ENCODE measurements at places on chromosomes 5 and 9.

DNA sequence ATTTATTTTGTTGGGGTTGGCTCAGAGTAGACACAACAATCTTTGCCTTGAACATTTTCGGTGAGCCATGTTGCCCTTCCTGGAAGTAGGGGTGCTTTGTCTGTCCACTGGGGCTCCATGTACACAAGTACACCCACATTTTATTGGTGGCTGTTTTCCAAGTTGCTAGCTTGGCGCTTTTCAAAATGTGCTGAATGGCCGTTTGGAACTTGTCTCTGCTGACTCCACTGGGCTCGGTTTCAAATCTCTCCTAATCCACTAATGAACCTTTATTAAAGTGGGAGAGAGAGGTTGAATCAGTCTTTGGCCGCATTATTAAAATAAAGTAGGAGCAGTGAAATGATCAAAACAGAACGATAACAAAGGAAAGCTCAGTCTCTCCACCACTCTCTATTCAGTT is 64.6 kb upstream of the TAF11L2 start:
- H3K27ac ChIP-seq = no peak overlapping the region
- no peaks in the 10 kb centered on the region for H3K36me3 ChIP-seq
- H3K4me1 ChIP-seq = peaks cover 7% of the 10 kb centered on the region
- DNase-seq = no peak
- no peaks in the 10 kb centered on the region for H3K27me3 ChIP-seq
- no peak overlapping the region for H3K4me3 ChIP-seq

DNA sequence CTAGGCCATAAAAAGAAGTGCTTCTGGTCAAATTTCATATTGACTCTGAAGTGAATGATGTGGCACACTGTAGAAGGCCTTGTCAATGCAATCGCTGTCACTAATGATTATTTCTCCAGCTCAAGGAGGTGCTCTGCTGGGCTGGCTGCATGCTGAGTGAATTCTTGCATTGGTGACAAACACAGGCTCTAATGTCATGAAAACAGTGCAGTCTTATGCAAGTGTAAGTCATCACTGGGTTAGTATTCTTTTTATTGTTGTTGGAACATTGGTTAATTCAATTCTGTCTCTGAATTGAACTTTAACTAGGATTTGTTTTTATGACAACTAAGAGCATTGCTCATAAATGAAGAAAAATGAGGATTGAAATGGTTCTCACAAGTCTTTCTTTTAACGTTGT is 57.3 kb upstream of the CD180 start:
- H3K27ac ChIP-seq = no peak overlapping the region
- H3K4me3 ChIP-seq = no peak overlapping the region
- H3K27me3 ChIP-seq = no peaks in the 10 kb centered on the region
- no peaks in the 10 kb centered on the region for H3K36me3 ChIP-seq
- no peak for DNase-seq

DNA sequence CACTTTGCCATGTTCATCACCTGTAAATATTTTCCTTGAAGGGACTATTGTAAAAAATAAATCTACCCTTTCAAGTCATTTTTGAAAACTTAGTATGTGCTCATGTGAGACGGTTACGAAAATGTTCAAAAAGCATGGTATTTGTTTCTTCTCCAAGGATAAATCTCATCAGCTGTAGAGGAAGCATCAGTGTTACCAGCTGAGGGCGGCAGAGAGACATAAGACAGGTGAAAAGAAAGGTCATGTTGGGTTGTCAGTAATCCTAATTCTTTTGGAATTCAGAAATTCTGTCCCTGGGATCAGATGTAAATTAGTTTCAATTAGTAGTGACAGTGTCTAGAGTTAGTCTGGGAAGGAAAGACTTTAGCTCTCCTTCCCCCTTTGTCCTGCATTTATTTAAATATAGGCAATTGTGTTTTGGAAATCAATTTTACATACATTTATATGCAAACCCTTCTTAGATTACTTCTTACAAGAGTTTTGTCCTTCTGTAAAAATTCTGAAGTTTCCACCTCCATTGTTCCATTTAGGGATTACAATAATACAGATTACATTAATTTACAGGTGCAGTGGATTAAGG is 791.9 kb upstream of the CDH6 start:
- DNase-seq = peak; percentile 41
- H3K4me3 ChIP-seq = no peak overlapping the region
- no peaks in the 10 kb centered on the region for H3K27me3 ChIP-seq
- no peak overlapping the region for H3K27ac ChIP-seq

- H3K27ac ChIP-seq = no peak overlapping the region
- peaks cover 35% of the 10 kb centered on the region for H3K4me1 ChIP-seq
- H3K36me3 ChIP-seq = no peaks in the 10 kb centered on the region
- no peak overlapping the region for H3K4me3 ChIP-seq
- H3K27me3 ChIP-seq = no peaks in the 10 kb centered on the region
- DNase-seq = peak; percentile 65
These were observed 5.3 kb downstream of the SLC34A1 start for GRCh38 chr5:177389241-177390169.

DNA sequence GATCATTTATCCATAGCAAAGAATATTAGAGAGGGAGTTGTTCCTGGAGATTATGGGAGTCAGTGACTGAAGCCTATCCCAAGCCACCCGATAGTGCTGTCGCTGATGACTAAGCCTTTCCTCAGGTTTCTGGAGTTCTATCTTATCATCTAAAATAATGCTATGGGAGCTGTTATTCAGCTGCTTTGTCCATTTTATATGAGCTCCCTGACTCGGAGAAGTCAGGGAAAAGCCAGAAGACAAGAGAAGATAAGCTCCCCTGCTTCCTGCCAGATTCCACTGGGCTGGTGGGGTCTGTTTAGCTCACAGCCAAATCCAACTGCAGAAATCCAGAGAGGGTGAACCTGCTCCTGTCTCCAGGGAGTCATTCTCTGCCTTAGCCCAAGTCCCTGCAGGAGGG is 148.2 kb downstream of the DROSHA start:
- H3K4me1 ChIP-seq = no peaks in the 10 kb centered on the region
- no peak overlapping the region for H3K4me3 ChIP-seq
- no peaks in the 10 kb centered on the region for H3K27me3 ChIP-seq
- no peak overlapping the region for H3K27ac ChIP-seq
- no peak for DNase-seq

DNA sequence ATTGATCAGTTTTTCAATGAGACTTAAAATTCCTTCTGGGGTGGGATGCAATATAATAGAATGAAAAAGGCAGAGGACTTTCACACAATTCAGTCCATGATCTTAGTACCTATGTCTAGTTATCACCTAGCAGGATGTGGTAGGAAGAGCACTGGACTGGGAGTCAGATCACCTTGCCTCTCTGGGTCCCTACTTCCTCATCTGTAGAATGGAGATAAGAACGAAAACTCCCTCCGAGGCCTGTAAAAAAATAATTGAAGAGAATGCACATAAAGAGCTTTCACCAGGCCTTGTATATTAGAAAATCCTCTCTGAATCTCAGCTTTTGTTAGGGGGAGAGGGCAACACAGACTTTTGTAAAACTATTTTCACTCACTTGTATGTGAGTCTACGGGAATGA is 681 bp upstream of the TMEFF1 start:
- no peaks in the 10 kb centered on the region for H3K27me3 ChIP-seq
- no peaks in the 10 kb centered on the region for H3K4me1 ChIP-seq
- H3K27ac ChIP-seq = no peak overlapping the region
- no peaks in the 10 kb centered on the region for H3K36me3 ChIP-seq
- DNase-seq = no peak

GRCh38 chr9:76542360-76542759 is 83.4 kb downstream of the GCNT1 start:
- H3K27me3 ChIP-seq = no peaks in the 10 kb centered on the region
- peaks cover 10% of the 10 kb centered on the region for H3K4me1 ChIP-seq
- no peak overlapping the region for H3K27ac ChIP-seq
- no peak overlapping the region for H3K4me3 ChIP-seq

DNA sequence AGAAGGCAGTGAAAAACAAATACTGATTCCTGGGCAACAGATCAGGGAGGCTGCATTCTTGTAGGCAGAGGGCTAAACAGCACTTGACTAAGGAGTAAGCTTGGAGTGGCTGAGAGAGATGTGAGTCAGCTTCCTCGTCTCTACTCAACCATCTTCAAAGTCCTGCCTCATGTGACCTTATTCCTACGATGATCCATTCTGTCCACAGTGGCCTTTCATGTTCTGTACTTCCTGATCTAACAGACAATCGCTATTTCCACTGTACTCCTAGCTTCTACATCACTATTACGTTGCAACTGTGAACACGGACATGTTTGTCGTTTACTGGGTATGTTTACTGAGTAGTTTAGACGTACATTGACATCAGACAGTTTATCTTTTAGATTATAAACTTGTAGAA is 365.4 kb downstream of the ARL15 start:
- no peak overlapping the region for H3K27ac ChIP-seq
- H3K4me1 ChIP-seq = no peaks in the 10 kb centered on the region
- no peak overlapping the region for H3K4me3 ChIP-seq
- DNase-seq = no peak
- H3K36me3 ChIP-seq = no peaks in the 10 kb centered on the region

DNA sequence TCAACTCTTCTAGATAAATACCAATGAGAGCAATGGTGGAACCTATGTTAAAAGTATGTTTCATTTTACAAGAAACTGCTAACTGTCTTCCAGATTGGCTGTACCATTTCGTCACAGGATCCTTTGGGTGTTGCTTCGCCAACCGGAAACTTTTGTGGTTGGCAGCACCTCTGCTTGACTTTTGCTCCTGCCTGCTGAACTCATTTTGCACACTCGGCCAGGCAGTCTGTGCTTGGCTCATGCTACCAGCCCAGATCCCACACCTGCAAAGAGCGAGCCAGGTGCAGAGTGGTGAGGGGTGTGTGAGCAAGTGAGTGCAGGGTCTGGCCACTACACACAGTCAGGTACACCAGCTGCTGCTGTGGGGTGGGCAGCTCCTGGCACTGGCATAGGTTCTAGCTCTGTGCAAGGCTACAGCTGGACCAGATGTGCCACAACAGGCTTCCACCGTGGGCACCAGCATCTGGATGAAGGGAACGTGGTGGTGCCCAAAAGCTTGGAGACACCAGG is 422.3 kb downstream of the PRR16 start:
- no peak overlapping the region for H3K27ac ChIP-seq
- no peaks in the 10 kb centered on the region for H3K4me1 ChIP-seq
- no peaks in the 10 kb centered on the region for H3K27me3 ChIP-seq
- no peak for DNase-seq

GRCh38 chr9:105479846-105480245 is 32.0 kb downstream of the FSD1L start:
- 0 out of 2 replicates have a peak, but pooled peaks cover 2% of the 10 kb centered on the region for H3K27me3 ChIP-seq
- H3K27ac ChIP-seq = no peak overlapping the region
- H3K4me1 ChIP-seq = no peaks in the 10 kb centered on the region
- H3K36me3 ChIP-seq = no peaks in the 10 kb centered on the region

DNA sequence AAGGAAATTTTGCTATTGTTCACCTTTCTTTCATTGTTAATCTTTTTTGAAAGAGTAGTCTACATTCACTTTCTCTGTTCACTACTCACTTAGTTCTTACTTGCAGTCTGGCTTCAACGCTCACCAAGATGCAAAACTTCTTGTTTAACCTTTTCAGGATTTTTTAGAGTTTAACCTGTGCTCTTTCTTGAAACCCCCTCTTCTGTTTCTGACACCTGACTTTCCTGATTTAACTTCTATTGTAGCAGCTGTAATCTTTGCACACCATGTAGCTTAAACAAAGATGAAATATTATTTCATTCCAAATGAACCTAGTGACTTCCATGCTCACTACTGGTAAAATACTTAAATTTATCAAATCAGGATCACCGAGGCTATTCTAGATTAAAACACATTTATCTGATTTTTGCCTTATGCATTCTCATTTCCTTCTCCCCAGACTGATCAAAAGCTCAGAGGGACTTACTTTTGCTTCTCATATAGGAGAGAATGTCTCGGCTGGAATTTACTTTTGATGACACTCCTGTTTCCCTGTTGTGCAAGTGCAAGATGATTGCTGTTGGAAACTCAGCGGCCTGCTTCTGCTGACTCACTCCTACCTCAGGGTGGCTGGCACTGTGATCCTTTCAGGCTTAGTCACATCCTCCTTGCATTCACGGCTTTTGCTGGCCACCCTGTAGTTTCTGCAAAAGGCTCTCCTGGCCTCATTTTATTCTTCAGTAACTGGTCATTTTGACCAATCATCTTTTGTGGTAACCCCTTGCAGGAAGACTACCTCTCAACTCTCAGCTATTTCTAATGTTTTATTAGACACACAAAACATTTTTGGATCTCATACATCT is 109.3 kb upstream of the IFNE start:
- H3K4me1 ChIP-seq = no peaks in the 10 kb centered on the region
- H3K27ac ChIP-seq = no peak overlapping the region
- H3K27me3 ChIP-seq = no peaks in the 10 kb centered on the region

- H3K36me3 ChIP-seq = no peaks in the 10 kb centered on the region
- no peak for DNase-seq
- H3K27me3 ChIP-seq = no peaks in the 10 kb centered on the region
- no peaks in the 10 kb centered on the region for H3K4me1 ChIP-seq
These were observed 220.5 kb downstream of the GLIS3 start for GRCh38 chr9:4079346-4079745.

DNA sequence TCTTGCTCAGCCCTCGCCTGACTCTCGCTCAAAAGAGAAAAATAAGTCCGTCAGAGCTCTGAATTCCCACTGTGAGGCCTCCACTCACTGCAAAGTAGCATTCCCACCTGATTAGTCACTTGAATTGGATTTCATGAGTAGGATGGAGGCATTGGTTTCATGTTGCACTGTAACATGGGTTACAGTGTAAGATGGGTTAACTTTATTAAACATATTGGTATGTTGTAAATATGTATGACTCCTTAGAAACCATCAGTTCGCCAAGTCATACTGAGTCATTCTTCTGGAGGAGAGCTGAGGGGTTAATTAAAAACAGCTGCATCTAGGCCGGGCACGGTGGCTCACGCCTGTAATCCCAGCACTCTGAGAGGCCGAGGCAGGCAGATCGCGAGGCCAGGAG is 93.8 kb upstream of the BNC2 start:
- no peak for DNase-seq
- no peak overlapping the region for H3K27ac ChIP-seq
- H3K4me3 ChIP-seq = no peak overlapping the region

DNA sequence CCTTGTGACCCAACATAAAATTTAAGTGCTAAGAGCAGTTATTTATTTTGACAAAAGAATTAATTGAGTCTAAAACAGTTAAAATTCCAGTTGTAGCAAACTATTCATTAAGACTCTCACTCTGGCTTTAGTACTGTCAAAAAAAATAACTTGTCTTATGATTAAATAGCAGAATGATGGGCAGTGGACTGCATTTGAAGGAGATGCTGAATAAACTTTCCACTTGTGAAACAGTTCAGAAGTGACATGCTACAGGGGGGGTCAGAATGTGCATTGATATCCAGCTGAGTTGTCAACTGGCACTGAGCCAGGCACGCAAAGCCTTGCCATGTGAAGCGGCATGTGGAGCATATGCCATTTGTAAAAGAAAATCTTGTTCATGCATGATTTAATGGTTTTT is 76.0 kb downstream of the FCHO2 start:
- no peaks in the 10 kb centered on the region for H3K27me3 ChIP-seq
- H3K27ac ChIP-seq = no peak overlapping the region
- no peaks in the 10 kb centered on the region for H3K4me1 ChIP-seq
- H3K36me3 ChIP-seq = no peaks in the 10 kb centered on the region

GRCh38 chr5:6718161-6718681 is 5.0 kb downstream of the TENT4A start:
- peaks cover 80% of the 10 kb centered on the region for H3K4me1 ChIP-seq
- H3K36me3 ChIP-seq = peaks cover 12% of the 10 kb centered on the region
- no peak overlapping the region for H3K4me3 ChIP-seq
- H3K27me3 ChIP-seq = no peaks in the 10 kb centered on the region
- H3K27ac ChIP-seq = no peak overlapping the region
- DNase-seq = no peak

GRCh38 chr5:54249210-54250028 is 61.0 kb downstream of the ARL15 start:
- no peaks in the 10 kb centered on the region for H3K27me3 ChIP-seq
- no peaks in the 10 kb centered on the region for H3K36me3 ChIP-seq
- peak; percentile 62 for DNase-seq
- H3K4me3 ChIP-seq = no peak overlapping the region

GRCh38 chr5:170571281-170571731 is 67.5 kb downstream of the KCNIP1 start:
- H3K27ac ChIP-seq = no peak overlapping the region
- H3K4me3 ChIP-seq = no peak overlapping the region
- no peak for DNase-seq
- no peaks in the 10 kb centered on the region for H3K4me1 ChIP-seq

Measured in Karpas-422 (cell line).